ENCODE measurements at places on chromosomes 2 and 18. TPM values are rescaled to one million over a fixed set of nuclear protein-coding genes. Genes with fewer than 3 reads are reported as not detected.

DNA sequence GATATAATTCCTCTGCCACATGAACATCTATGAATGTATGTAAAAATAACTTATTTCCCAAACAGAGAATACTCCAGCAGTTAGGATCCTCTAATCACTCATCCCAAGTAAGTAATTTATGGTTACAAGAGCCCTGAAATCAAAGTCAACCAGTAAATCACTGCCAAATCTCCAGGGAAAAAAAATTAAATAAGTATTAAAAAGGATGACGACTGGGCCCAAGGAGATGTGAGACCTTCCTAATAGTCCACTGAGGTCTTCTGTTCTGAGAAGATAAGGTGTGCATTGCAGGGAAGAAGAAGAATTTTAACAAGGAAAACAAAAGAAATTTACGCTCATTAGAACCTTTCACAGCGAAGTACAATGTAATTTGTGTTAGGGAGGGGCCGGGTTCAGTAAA, 28.0 kb upstream of the WDR75 start:
- DNase-seq, result no peak

The ELMOD3 gene
- total RNA-seq, result 23.3 TPM

The HK2 gene
- 62.8 TPM for total RNA-seq

The TMEM247 gene
- not detected for total RNA-seq

DNA sequence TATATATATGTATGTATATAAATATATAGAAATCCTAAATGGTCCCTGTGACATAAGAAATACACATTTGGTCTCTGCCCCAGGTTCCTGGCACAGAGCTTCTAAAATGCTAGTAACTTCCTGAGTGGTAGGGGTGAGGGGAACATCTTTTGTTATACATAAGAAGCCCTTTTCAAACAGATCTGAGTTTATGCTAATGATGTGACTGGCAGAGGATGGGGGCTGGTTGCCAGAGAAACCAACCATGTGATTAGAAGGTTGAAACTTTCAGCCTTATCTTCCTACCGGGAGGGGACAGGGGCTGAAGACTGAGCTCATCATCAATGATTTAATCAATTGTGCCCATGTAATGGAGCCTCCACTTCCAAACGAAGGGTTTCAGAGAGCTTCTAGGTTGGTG, 16.3 kb downstream of the MFSD2B start:
- no peak for DNase-seq

The FZD7 gene
- 24.2 TPM for total RNA-seq

The TCF23 gene
- 0.42 TPM for total RNA-seq

- DNase-seq, result no peak
These were observed 19.0 kb downstream of the DNPEP start for GRCh38 chr2:219368690-219369191.

The POTEC gene
- total RNA-seq, result not detected

The ESPNL gene
- 2.4 TPM for total RNA-seq

All from ureter (tissue), 1 donor.